HCEC 1CT (cell line): ENCODE measurements at places on chromosomes 5 and 9.

GRCh38 chr5:67969631-67970030, 245.9 kb upstream of the PIK3R1 start:
- DNase-seq, result no peak

DNA sequence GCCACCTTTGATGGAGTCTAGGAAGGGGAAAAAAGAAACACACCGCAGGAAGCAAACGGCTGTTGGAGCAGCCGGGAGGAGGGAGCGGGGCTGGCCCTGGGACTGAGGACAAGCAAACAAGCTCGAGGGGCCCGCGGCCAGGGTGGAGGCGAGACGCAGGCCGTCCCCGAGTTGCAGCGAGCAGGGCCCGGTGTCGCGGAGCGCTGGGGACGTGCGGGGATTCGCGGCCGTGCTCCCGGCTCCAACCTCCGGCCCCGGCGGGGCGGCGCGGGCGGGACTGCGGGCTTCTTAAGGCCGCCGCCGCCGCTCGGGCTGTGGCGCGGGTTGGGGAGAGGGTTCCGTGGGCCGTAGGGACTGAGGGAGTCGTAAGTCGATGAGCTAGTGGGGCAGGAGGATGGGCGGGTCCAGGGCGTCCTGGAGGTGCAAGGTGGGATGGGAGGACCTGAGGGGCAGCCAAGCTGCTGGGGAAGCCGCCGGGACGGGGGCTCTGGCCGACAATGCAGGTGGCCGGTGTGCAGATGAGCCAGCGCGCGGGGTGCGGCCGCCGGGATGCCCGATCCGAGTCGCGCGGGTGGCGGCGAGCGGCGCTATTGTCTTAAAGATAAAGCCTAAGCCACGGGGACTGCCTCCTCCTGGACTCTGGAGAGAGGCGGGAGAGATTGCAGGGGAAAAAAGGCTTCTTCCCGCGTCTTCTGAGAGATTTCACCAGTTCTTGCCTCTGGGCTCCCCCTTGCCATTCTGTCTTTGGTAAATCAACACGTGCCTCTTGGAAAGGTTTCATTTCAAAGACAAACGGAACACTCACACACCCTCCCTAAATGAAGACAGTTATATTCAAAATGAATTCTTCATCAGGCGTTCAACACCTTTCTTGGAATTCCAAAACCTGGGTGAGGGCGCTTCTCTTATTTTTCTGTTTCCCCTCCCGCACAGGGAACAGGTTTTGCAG, 1.6 kb upstream of the HAPLN1 start:
- peak; percentile 41 for DNase-seq

GRCh38 chr5:158450751-158451171, 591.8 kb upstream of the CLINT1 start:
- no peak for DNase-seq

DNA sequence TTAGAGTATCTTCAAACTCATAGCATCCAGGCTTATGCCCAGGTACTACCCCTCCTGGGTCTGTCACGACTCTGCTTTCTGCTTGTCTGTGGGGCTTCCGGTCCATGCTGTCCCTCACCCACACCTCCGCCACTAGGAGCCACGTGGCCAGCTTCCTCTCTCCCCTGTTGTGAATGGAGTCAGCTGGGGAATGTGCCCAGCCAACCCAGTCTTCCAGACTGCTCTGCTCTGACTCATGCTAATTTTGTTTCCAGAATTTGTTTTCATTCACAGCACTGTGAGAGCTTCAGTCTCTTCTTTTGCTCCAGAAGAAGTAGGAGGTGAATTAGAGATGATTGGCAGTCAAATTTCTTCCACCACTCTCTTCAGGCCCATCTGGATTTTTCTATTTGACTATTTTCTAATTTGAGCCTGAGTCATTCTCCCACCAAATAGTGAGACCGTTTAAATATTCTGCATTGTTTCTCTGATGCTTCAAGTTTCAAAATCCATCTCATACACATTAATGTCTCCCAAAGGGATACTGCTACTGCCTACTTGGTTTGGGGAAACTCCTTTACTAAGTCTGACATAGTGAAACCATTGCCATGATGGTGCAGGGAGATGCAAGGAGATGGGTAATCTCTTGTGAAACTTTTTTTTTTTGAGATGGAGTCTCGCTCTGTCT, 424.1 kb upstream of the KIF2A start:
- DNase-seq, result peak; percentile 5

DNA sequence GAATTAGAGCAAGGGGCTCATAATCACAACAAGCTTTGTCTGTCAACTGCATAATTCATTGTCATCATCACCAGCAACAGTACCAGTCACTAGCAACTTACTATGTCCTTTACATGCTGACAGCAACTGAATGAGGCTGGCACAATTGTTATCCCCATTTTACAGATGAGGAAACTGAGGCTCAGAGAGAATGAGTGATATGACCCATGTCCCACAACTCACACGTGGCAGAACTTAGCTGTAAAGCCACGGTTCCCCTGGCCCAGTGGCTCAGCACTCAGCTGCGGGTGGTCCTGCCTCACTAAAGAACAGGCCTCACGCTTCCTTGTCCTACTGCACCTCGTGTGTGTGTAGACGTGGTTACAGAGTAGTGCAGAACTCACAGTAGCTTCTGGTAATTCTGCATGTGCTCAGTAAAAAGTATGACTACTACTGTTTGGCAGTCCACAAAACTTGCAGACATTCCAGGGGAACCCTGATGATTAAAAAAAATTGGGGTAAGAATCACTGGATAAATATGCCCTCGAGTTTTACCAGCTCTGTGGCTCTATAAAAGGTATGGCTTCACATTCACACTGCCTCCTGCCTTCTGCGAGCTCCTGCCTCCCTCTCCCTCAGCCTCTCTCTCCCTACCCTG, 30.2 kb downstream of the AFAP1L1 start:
- peak; percentile 65 for DNase-seq

GRCh38 chr5:80192507-80193241, 63.2 kb downstream of the SERINC5 start:
- peak; percentile 46 for DNase-seq

- no peak for DNase-seq
Observed at GRCh38 chr5:1343315-1343751, 1.6 kb downstream of the CLPTM1L start.

GRCh38 chr5:55022450-55022849, 1.6 kb upstream of the GZMK start:
- no peak for DNase-seq

- DNase-seq, result peak; percentile 26
Observed at GRCh38 chr5:138597661-138598400, 22.6 kb upstream of the HSPA9 start.

DNA sequence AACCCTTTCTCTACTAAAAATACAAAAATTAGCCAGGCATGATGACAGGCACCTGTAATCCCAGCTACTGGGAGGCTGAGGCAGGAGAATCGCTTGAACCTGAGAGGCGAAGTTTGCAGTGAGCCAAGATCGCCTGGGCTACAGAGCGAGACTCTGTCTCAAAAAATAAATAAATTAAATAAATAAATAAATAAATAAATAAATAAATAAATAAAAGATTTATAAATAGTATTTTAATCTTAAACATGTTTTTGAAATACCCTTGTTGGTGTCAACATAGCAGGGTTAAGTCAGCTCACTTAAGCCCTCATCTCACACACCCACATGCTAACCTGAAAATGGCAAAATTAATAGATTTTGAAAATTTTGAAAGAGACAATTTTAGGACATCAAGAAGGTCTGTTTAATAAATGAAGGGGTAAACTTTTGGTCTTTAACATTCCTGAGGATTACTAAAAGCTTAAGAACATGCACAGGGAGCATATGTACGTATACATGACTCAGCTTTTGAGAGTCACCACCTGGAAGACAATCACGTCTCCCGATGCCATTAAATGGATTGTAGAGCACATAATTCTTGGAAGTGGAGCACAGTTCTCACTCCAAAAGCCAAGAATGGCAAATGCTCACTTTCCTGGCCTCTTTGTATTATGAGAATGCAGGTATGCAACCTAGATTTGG, 202.5 kb downstream of the GDNF start:
- peak; percentile 83 for DNase-seq

- peak; percentile 42 for DNase-seq
Observed at GRCh38 chr9:91884696-91885687, 65.0 kb downstream of the ROR2 start.

GRCh38 chr9:85344901-85345300, 396.9 kb downstream of the AGTPBP1 start:
- DNase-seq, result no peak

DNA sequence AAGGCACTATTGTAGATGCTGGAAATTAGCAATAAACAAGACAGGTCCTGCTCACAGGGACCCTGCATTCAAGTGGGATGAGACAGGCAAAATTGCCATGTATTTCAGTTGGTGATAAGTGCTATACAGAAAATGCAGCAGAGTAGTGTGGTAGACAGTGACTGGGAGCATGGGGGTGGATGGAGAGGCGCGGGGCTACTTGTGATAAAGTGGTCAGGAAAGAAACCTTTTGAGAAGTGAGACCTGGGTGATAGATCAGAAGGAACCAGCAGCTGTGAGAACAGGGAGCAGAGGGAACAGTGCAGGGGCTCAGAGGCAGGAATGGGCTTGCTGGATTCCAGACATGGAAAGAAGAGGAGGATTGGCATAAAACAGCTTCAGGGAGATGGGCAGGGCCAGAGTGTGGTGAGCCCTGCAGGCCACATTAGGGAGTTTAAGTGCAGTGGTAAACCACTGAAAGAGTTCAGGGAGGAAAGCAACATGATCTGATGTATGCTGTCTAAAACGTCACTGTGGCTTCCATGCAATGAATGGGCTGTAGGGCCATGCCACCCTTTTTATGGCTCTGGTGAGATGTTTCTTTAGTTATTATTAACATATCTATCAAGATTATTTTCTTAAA, 7.3 kb downstream of the CRHBP start:
- no peak for DNase-seq

- DNase-seq, result no peak
Observed at GRCh38 chr5:132219981-132220380, 7.7 kb downstream of the P4HA2 start.

DNA sequence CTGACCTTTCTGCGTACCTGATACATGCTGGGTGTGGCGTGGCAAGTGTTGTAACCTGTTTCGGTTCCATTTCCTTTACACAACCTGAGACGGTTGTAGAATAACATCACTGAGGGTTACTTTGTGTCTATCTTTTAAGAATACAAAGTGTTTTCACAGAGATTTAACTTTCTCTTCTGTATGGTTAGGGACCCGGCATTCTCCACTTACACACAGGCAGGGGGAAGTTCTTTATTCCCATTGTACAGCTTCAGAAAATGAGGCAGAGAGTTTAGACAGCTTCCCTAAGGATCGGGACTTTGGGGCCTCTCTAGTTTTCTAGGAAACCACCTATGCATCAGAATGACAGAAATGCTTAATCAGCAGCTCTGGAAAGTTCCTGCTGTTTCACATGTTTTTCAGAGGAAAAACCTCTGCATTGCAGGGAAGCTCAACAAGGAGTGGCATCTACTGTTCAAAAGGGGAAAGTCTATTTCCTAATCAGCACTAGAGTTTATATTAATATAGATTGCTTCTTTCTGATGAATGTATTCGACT, 41.3 kb downstream of the CAST start:
- no peak for DNase-seq
